ENCODE measurements at places on chromosomes 5 and 9.

DNA sequence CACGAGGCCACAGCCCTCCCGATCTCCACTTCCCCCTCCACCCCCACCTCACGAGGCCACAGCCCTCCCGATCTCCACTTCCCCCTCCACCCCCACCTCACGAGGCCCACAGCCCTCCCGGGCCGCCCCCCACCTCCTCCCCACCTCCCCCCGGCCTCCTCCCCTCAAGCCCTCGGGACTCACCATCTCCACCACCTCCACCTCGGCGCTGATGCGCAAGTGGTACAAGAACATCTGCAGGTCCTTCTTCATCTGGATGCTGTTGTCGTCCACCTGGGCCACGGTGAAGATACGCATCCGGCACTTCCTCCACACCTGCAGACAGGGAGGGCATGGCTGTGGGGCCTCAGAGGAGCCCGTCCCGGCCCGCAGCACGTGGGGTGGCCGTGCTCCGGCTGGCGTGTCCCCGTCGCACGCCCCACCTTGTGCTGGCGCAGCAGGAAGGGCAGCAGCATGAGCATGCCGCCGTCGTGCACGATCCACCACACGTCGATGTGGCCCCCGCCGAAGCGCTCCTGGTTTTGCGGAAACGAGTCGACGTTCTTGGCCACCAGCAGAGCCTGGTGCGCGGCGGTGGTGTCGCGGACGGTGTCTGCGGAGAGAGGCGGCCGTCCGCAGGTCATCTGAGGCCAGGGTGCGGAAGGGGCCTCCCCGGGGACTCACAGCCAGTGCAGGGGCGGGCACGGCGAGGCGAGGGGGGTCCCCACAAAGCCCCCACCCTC lies 48.0 kb downstream of the SLC12A7 start:
- no peak for DNase-seq

GRCh38 chr9:32394381-32395049 lies 10.1 kb downstream of the ACO1 start:
- no peak for DNase-seq

- no peak for DNase-seq
Measured at GRCh38 chr5:2003690-2004365, 121.1 kb upstream of the IRX4 start.

DNA sequence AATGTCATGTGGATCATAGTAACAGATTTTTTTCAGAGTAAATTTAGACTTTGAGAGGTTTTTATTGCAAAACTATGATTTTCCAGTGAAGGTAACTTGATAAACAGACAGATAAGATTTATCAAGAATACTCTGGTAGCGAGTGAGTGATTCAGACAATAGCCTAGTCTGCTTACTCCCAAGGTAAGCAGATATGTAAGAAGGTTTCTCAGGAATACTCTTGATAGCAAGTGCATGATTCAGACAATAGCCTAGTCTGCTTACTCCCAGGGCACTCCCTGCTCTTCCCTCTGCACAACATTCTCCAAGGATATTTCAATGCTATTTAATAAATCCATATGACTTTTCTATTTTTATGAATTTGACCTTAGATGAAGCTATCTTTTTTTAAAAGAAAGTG lies 1881.5 kb downstream of the EFNA5 start:
- no peak for DNase-seq

GRCh38 chr9:12790883-12791282 lies 16.1 kb downstream of the LURAP1L start:
- DNase-seq = no peak

DNA sequence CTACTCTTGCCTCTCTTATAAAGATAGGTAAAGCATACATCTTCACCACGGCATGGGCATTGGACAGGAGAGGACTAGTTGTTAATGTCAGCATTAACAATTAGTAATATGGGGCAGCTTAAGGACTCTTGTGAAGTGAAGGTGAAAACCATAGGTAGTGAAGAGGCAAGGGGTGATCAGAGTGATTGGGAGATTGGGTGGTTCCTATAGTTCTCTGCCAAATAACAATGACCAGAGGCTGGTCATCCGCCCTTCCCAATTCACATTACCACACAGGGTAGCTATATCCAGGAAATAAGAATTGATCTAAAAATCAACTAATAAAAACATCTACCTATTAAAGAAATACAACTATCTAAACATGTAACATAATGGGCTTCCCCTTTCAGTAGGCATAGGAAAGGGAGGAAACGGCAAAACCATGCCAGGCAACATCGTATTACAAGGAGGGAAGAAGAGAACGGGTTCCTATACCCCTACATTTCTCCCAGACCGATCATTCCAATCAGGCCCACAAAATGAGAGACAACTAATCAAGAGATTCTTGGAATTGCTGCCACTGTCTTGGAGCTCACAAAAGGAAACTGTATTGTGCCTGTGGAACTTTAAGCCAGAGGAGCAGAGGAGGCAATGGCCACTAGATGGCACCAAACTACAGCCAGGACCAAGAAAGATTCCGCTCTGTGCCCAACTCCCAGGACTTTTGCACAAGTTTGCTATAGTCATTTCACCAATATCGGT lies 121.6 kb downstream of the FBXL17 start:
- DNase-seq = no peak

DNA sequence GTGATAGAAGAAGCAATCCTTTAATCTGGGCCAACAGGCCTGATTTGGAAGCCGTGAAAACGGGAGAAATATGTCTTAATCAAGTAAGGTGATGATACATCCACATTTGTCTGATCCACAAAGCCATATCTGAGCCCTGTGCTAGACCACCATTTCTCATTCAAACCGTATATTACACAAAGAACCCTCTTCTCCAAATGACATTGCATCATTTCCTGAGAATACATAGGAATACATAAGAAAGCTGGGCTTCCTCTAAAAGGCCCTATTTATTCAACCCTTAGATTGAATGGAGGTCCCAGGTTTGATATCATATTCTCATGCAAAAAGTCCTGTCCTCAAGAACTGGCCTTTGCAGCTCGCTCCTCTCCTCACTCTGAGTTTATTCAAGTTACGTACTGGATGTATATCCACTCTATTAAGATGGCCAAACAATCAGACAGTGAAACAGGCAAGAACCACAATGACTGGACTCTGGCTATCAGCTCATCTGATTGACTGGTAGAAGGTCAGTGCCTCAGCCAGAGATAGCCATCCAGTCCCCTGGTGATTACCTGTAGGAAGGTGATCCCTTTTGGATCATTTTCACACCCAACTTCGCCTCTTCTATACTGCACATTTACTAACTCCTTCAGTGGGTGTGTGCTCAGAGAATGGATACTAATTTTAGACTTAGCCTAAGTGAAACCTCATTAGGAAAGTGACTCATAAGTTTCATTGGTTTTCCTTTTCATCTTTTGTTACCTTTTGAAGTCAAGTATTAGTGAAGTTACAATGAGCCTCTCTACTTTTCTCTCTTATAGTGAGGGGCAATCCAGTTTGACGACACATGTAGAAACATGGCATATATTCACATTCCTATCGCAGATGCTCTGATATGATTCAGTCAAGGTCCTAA lies 167.6 kb upstream of the WWC1 start:
- DNase-seq = no peak

GRCh38 chr5:179251276-179251969 lies 93.8 kb downstream of the ADAMTS2 start:
- DNase-seq = no peak

DNA sequence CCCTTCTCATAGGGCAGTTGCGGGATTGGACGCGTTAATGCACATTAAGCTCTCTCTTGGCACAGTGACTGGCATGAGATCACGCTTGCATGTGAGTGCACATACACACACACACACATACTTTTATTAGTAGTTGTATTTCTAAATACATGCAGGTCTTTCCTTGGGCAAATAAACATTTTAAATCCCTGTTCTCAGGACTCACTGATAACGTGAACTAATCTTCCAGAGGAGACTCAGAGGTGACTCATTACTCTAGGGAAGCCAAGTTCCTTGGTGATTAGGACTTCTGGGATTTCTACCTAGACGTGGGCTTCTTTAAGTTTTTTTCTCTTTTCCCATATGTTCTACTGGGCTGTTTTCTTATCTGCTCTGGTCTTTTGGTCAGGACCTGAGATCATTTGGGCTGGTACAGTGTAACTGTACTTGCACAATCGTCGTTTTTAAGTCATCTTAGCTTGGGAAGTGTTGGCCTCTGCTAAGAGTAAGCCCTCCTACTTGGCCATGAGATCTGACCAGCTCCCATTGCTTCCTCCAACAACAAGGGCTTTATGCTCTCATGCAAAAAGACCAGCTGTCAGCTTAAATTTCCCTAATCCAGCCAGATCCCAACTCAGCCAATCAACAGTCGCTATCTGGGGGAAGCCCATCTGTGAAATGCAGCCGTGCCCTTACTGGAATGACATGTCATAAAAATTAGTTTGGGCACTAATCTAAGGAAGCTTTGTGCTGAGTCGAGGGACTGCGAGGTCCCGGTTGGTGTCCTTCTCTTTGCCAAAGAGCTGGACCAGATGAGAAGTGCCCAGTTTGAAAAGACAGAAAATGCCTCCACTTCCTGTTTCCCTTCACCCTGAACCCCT lies 176.4 kb upstream of the ANKRD55 start:
- DNase-seq = no peak

- no peak for DNase-seq
Measured at GRCh38 chr5:6193310-6193709, 185.0 kb downstream of the MED10 start.

DNA sequence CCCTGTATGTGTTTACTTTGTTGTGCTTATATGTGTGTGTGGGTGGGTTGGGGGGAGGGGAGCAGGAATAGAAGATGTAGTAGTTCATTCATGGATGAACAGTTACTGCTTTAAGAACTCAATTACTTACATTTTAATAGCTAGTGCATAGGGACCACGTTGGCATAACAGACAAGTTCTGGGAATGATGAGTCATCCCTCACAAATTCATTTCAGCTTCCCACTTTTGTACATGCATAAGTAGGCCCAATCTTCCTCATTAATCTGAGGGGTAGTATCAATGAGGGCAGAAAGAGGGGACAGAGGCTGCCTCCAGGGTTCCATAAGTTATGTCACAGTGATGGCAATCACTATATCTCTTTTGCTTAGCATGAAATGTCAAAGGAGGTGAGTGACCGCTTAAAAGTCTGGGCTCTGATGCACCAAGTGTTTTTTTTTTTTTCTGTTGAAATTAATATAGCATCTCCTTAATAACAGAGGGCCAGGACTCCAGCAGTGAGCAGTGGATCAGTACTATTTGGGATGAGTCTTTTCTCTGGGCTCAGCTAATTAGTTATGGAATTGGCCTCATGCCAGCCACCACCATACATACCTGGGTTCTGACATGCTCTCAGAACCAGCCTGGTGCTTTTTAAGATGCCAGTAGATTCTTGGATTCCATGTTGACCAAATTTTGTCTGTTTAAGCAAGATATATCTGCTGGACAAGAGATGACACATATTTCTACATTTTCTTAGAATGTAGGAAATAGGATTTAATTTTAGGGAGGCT lies 37.1 kb downstream of the PRDM6 start:
- DNase-seq = no peak

DNA sequence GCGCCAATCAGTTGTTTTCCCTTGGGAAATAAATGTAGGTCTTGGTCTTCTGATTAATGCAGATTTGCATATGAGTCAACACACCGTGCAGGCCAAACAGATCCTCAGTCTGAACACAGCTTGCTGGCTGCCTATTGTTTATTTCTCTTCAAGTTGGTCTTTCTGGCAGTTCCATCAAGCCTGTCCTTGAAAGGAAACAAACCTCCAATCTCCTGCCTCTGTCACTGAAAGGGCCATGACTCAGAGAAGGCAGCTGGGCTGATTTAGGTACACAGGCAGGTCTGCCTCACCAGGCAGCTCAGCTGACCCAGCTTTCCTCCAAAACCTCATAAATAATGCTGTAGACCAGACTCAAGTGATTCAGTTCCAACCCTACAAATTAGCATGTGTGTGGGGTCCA lies 175.9 kb downstream of the MAN2A1 start:
- DNase-seq = no peak

GRCh38 chr5:2194236-2194555 lies 311.5 kb upstream of the IRX4 start:
- DNase-seq = no peak

DNA sequence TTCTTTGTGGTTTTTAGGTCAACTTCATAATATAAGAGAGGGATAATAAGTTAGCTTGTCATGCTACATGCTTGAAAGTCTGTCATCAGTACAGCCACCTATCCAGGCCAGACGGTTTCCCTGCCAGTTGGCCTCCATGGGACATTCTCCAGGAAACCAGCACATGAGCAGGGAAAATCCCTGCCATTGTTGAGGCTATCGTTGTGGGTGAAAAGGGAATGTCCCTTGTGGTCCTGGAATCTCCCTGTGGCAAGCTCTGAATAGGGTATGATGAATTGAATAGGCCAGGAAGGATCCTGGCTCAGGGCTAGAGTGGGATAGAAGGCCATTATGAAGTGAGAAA lies 12.3 kb downstream of the F2RL1 start:
- no peak for DNase-seq

DNA sequence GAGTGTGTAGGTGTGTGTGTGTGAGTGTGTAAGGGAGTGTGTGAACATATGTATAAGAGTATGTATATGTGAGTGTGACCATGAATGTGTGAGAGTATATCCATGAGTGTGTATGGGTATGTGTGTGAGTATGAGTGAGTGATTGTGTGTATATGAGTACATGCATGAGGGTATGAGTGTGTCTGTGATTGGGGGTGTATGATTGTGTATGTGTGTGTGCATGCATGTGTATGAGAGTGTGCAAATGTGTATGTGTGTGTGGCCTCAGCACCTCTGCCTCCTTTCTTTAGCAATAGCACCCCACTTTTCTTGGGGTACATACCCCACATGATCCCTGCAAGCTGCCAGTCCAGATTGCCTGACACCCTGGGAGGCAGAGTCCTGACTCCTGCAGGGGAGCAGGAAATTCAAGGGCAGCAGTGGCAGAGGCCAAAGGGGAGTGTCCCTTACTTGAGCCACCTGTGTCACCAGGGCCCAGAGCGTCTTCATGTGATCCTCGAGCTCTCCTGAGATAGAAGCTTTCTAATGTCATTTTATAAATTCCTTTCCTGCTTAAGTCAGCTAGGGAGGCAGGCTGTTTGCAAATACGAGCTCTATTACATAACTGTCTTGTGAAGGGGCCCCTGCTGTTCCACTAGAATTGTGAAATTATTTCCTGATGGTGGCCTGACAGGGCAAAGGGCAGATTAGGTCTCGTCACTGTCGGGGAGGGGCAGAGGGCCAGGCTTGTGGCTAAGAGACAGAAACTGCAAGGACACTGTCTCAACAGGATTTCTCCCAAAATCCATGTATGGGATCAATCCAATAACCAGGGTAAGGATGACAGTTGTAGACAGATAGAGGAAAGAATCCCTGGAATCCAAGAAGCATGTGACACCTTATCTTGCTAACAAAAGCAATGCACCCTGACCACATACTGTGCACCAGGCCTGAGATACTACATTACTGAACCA lies 389.1 kb downstream of the GADD45G start:
- no peak for DNase-seq
